ENCODE measurements at places on chromosomes 1 and 21. TPM values are rescaled to one million over a fixed set of nuclear protein-coding genes. Genes with fewer than 3 reads are reported as not detected.

DENND2D gene
- total RNA-seq, result 2.3 TPM

RGS18 gene
- not detected for total RNA-seq

S100A11 gene
- 192 TPM for total RNA-seq

TNFSF4 gene
- total RNA-seq, result 0.73 TPM

ARHGAP30 gene
- not detected for total RNA-seq

LRP8 gene
- 40.4 TPM for total RNA-seq

NR1I3 gene
- not detected for total RNA-seq

Measured in subcutaneous preadipocyte (primary cell).